ENCODE measurements at places on chromosomes 16 and 17.

- DNase-seq = no peak
Measured at GRCh38 chr17:63910096-63910495, 962 bp downstream of the CSHL1 start.

- DNase-seq = no peak
Measured at GRCh38 chr16:83771306-83771942, 36.4 kb upstream of the HSBP1 start.

DNA sequence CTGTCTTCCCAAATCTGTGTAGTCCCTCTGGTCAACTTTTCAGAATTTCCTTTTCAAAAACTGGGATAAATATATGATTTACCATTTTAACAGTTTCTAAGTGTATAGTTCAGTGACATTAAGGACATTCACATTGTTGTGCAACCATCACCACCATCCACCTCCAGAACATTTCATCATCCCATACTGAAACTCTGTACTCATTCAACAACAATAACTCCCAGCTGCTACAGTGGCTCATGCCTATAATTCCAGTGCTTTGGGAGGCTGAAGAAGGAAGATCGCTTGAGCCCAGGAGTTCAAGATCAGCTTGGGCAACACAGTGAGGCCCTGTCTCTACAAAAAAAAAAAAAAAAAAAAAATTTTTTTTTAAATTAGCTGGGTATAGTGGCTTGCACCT lies 131.0 kb downstream of the AATF start:
- DNase-seq = no peak

GRCh38 chr17:5396612-5397011 lies 22.9 kb downstream of the NUP88 start:
- DNase-seq = no peak

GRCh38 chr17:39151150-39151942 lies at the start of gene PLXDC1:
TSS of gene PLXDC1 (minus strand) at chr17:39151637. CDS start at chr17:39151437, 200 bp downstream.
- DNase-seq = peak; percentile 25

DNA sequence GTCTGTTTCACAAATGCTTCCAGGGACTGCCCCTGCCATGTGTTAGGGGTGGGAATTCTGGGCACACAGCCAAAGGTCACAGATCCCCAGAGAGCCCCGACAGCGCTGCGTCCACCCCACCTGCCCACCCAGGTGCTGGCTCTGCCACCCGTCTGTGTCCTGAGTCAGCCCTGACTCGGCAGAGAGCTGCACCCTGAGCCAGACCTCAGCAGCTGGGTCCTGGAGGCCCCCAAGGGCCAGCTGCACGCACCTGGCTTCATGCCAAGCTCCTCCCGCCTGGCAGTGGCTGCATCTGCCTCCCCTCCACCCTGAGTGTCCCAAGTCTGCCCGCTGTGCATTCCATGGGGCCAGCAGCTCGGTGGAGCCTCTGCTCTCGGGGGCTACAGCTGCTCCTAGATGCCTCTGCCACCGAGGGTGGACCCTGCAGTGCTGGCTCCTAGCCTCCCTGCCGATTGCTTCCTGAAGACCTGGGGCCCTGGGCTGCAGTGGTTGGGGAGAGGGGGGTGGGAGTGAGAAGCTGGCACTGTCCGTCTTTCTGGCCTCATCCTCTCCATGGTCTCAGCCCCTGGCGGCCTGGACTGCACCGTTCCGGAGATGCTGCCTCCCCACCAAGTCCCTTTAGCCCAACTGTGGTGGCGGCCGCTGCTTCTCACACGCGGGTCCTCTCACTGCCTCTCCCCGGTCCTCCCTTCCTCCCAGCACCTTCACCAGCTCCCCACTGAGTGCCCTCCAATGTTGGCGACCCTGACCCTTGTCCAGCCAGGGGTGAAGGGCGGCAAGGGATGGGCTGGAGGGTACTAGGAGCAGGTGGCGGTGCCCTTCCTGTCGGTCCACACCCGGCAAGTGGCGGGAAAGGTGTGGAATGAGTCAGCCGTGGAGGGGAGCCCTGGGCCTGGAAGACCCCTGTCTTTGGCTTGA lies 3.0 kb downstream of the SECTM1 start:
- DNase-seq = peak; percentile 69

DNA sequence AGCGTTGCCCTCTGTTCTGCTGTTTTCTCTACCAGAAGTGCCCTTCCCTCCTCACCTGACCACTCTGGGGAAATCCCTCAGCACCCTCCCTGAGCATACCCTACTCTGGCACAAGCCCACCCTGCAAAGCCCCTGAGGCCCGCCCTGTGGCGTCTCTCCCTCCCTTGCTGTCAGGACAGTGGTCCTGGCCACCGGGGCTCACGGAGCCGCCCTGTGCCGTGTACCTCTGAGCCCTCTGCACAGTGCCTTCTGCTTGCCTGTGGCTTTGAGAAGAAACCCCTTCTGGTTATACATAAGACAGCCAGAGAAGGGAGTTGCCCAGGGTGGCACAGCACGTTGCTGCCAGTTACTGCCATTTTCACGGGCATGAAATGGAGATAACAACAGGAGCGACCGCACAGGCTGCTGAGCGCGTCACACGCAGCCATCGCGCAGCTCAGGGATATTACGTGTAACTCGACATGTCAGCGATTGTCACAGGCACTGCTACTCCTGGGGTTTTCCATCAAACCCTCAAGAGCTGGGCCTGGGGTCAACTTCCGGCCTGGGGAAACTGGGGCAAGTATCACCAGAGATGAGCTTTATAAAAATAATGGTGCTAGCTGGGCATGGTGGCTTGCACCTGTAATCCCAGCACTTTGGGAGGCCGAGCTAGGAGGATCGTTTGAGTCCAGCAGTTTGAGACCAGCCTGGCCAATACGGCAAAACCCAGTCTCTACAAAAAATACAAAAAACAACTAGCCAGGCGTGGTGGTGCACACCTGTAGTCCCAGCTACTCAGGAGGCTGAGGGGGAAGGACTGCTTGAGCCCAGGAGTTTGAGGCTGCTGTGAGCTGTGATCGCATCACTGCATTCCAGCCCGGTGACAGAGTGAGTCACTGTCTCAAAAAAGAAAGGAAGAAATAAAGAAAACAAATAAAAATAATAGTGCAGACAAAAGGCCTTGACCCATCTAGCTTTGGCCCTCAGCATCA lies 14.8 kb downstream of the SCGB1C2 start:
- DNase-seq = no peak

Data from retina (tissue), 1 donor.